ENCODE measurements at places on chromosomes 13 and 19.

GRCh38 chr13:98534821-98535220 is 42.1 kb downstream of the STK24 start:
- no peak for DNase-seq

DNA sequence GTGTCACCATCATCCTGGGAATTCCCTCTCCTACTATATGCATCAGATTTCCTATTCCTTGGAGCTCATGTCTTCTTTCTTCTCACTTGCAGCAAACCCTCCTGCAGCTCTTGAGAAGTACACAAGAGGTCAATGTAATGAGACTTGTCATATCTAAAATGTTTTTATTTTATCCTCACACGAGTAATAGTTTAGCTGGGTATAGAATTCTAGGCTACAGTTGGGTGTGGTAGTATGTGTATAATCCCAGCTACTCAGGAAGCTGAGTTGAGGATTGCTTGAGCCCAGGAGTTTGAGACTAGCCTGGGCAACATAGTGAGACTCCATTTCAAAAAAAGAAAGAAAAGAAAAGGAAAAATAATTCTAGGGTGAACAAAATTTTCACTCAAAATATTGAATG is 24.4 kb downstream of the EEF1AKMT1 start:
- DNase-seq = no peak

GRCh38 chr13:21837841-21838551 is 167.1 kb downstream of the FGF9 start:
- peak; percentile 56 for DNase-seq

GRCh38 chr13:39855236-39855635 is 199.8 kb downstream of the COG6 start:
- no peak for DNase-seq

- DNase-seq = peak; percentile 25
Measured at GRCh38 chr19:49896863-49897621, at the start of gene IL4I1. Gene IL4I1 (minus strand): TSS chr19:49896887. CDS start chr19:49896160, 727 bp downstream.

- DNase-seq = peak; percentile 26
Measured at GRCh38 chr13:22173610-22174009, 502.7 kb downstream of the FGF9 start.

GRCh38 chr19:38877781-38878574 is at the start of gene RINL:
Gene RINL (minus strand): TSS chr19:38878275. CDS start chr19:38876742, 1,533 bp downstream.
- no peak for DNase-seq

DNA sequence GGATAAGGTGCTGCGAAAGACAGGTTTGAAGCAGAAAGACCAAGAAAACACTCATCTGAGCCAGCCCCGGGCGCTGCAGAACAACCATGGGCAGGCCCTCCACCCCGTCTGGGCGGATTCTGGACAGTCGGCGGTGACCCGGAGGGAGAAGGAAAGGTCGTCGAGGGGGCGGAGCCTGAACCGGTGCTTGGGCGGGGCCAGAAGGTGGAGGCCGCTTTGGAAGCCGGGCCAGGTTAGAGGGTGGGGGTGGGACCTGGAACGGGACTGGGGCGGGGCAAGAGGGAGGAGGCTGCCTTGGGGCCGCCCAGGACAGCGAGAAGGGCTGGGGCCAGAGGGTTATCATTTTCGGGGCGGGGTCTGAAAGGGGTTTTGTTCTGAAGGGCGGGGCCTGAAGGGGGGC is 5.0 kb upstream of the ZNF765 start:
- DNase-seq = no peak

GRCh38 chr13:28558567-28558966 is 63.6 kb upstream of the FLT1 start:
- no peak for DNase-seq
